Heart right ventricle (tissue), 16 donors: ENCODE measurements at places on chromosomes 2 and 18. TPM values are rescaled to one million over a fixed set of nuclear protein-coding genes. Genes with fewer than 3 reads are reported as not detected.

The TRIM43B gene
- polyA plus RNA-seq = not detected

- no peak for DNase-seq
- no peaks in the 10 kb centered on the region for H3K4me1 ChIP-seq
- no peaks in the 10 kb centered on the region for H3K36me3 ChIP-seq
- no peak overlapping the region for H3K4me3 ChIP-seq
Observed at GRCh38 chr2:194304191-194304590, 1352.8 kb upstream of the SLC39A10 start.

DNA sequence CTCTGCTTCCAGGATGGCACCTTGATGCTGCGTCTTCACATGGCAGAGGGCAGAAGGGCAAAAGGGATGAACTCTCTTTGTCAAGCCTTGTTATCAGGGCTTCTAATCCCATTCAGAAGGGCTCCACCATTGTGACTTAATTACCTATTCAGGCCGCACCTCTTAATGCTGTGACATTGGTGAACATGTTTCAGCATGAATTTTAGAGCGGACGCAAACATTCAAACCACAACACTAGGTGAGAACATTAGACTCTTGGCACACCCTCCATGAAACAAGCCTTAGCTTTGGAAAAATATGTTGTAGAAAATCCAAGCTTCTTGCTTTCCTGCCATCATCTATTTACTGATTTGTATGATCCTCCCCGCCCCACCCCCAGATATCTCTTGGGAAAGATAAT lies 17.9 kb downstream of the DAW1 start:
- no peaks in the 10 kb centered on the region for H3K27me3 ChIP-seq
- no peak overlapping the region for H3K27ac ChIP-seq

The KRTCAP3 gene
- 0.51 TPM for polyA plus RNA-seq

GRCh38 chr18:63823516-63824219 lies 48.5 kb downstream of the SERPINB7 start:
- no peaks in the 10 kb centered on the region for H3K4me1 ChIP-seq
- DNase-seq = peak; percentile 9
- peaks cover 10% of the 10 kb centered on the region for H3K27me3 ChIP-seq
- H3K36me3 ChIP-seq = no peaks in the 10 kb centered on the region

The LCT gene
- not detected for polyA plus RNA-seq

GRCh38 chr2:208210688-208211451 lies 21.0 kb upstream of the C2orf80 start:
- no peak for DNase-seq
- H3K36me3 ChIP-seq = no peaks in the 10 kb centered on the region
- H3K4me1 ChIP-seq = no peaks in the 10 kb centered on the region
- no peak overlapping the region for H3K4me3 ChIP-seq
- no peaks in the 10 kb centered on the region for H3K27me3 ChIP-seq
- no peak overlapping the region for H3K27ac ChIP-seq

The TDRD15 gene
- not detected for polyA plus RNA-seq

DNA sequence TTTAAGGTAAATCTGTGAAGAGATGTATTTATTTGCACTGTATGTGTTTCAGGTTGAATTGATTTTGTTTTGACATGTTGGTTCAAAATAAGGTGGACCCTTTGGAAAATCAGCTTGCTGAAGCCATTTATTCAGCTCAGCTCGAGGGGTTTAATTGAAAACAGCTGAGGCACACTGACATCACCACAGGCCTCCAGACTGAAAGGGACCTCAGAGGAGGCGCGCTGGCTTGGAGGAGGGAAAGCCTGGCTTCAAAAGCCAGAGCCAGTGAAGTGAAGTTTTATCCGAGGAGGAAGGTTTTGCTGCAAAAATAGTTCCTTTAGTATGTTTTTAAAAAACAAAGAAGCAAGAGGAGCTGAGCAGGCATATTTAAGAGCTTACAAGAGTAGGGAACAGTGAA lies 26.9 kb upstream of the DNMT3A start:
- no peaks in the 10 kb centered on the region for H3K36me3 ChIP-seq
- no peak overlapping the region for H3K4me3 ChIP-seq
- H3K27me3 ChIP-seq = no peaks in the 10 kb centered on the region
- no peaks in the 10 kb centered on the region for H3K4me1 ChIP-seq
